GM18507 (cell line): ENCODE measurements at places on chromosomes 5 and 9.

- DNase-seq = no peak
These were observed 24.1 kb downstream of the GOLGA2 start for GRCh38 chr9:128251732-128252100.

DNA sequence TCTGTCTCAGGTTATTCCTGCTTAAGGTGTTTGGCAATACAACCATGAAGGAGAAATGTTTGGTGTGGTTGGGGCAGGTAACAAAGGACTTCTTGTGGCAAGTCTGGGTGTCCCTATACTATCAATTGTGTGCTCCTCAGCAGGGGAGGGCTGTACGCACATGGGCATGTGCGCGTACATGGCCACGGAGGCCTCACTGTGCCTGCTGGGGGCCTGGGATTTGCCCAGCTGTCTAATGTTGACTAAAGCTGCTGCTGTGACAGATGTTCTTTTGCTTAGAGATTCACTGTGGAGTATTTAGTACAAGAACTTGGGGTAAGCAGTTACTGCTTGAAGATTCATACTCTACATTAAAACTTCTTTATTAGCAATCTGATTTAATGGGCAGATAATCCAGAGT, 97.5 kb downstream of the HSPA4 start:
- DNase-seq = no peak

GRCh38 chr5:14783691-14784090, 87.9 kb downstream of the ANKH start:
- DNase-seq = no peak

- no peak for DNase-seq
These were observed 3.9 kb downstream of the VDAC1 start for GRCh38 chr5:134000696-134001453.

DNA sequence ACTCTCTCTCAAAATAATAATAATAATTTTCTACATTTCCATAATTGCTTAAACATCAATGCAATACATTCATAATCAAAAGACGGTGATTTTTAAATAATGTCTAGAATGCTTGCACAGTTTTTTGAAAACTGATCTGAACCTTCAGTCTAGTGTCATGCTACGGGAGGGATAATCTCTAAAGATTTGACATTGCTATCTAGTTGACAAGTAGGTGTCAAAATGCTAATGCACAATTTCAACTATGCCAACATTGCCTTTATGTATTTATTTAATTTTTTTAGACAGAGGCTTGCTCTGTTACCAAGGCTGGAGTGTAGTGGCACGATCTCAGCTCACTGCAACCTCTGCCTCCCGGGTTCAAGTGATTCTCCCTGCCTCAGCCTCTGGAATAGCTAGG, 16.0 kb upstream of the PCAT7 start:
- no peak for DNase-seq

- DNase-seq = no peak
These were observed 105.1 kb downstream of the LMNB1 start for GRCh38 chr5:126881821-126882600.

- no peak for DNase-seq
These were observed 29.2 kb downstream of the NCS1 start for GRCh38 chr9:130201399-130201873.

DNA sequence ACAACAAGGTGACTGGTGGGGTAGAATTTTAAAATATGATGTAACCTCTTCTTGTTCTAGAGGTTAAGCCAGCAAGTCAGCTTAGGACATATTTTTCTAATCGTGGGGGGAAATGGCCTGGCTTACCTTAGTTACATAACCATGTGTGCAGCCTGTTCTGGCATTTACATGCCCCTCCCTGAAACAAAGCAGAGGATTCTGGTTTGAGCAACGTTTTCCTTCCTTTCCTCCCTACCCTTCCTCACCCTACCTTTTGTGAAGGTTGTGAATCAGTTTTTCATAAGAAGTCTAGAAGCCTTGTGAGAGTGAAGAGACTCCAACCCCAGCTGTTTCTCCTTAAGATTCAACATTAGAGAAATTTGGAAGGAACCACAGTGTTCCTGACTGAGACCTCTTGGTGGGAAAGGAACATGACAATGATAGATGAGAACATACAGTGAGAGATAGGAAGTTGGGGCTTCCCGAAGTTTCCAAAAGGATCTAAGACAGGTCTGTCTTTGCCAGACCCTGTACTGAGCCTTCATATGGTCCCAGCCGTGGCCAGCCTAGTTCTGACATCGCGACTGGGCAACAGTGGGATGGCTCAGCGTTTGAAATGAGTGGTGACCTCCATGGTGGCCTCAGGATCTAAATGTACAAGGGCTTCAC, 365.2 kb downstream of the SPATA31D1 start:
- DNase-seq = no peak

GRCh38 chr5:135333732-135334515, 65.1 kb downstream of the MACROH2A1 start:
- no peak for DNase-seq

DNA sequence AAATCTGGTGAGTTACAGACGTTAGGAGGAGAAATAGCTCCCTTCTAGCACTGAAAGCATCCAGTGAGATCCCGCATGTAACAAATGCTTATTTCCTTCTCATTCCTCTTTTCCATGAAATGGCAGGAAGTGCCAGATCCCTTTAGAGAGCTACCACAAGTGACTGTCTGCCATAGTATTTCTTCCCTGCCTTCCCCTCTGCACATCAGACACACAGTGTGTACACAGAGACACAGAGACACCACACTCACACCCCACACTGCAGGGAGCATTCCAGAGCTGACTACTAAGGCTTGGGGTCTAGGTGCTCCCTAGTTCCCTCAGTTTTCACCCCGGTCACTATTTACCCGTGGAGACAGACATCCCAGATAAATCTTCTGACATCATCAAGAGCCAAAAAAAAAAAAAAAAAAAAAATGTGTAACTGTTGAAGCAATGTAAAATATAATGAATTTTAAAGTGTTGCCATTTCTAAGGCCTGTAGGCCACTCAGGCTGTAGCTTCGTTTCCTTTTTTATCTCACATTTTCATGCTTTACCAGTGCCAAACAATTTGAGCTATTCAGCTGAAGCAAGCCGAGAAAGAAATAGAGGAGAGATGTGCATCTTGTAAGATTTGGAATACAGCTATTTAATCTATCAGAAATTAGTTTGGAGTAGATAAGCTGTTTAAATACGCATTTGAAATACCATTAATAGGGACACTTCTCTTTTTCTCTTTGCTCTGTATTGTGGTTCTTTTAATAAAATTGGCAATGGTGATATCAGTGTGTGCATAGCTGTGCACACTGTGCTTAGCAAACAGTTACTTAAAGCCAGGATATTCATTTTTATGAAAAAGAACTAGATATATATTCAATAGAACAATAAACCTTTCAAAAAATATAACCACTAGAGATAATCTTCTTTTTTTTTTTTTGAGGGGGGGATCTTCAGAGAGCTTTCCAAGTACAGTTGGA, 405.5 kb downstream of the PDE4D start:
- no peak for DNase-seq

- no peak for DNase-seq
These were observed 78.3 kb downstream of the MAMDC2 start for GRCh38 chr9:70121818-70122436.

DNA sequence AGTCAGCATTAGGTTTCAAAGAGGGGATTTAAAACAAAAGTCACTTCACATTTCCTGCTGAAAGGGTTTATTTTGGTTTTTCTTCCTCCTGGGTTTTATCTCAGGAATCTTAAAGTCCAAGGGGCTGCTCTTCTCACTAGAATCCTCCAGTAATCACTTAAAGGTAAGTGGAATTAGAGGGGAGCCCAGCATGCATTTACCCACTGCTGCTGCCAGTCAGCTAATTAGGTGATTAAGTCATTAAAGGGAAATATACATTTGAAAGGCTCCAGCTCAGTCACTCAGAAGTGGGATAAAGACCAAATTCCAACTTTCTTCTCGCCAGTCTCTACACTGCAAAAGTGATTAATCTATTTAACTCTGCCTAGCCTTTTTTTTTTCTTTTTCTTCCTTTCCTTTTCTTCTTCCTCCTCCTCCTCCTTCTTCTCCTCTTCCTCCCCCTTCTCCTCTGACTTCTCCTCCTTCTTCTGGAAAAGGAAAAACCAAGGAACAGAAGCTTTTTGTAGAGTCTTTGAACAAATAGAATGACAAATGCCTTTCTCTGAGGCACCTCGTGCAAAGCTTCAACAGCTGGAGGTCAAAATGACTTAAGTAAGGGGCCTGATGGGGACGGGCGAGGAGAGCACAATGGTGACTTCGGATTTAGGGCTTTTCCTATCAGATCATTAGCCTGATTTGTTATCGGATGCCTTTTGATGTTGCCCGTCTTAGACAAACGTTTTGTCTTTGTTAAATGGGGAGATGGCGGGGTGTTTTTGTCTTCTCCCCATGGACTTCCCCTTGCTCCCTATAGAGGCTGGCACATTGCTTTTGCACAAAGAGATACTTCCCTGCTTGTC, 617.6 kb downstream of the IRX1 start:
- no peak for DNase-seq

DNA sequence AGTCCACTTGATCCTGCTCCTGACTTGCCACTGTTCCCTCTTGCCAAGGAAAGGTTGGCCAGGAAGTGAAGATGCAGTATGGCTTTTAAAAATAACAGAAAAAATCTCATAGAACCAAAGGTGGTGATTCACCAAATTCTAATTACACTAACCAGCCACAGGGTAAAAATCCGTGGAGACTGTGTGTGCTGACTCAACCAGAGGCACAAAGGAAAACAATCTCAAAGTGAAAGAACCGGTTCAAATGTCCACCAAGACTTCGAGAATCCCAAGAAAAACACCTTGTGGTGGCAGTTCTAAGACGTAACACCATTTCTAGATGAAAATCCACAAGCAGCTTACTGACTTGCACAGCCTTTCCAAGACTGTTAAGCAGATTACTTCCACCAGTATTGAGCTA, 279.1 kb downstream of the TLE1 start:
- DNase-seq = no peak

DNA sequence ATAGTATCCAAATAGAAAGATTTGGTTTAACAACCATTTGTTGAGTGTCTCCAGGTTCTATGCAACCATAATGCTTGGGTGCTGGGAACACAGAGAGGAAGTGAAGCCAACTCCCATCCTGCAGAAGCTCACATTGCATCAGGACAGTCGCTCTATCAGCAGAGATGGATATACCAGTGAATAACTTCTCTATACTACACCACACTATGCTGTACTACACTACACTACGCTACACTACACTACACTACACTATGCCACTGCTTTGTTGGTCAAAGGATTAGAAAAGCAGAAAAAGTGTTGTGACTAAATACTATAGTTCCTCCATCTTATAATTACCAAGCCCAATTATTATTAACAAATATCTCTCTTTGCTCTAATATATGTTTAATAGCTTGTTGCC, 89.2 kb upstream of the PRRC1 start:
- DNase-seq = no peak

DNA sequence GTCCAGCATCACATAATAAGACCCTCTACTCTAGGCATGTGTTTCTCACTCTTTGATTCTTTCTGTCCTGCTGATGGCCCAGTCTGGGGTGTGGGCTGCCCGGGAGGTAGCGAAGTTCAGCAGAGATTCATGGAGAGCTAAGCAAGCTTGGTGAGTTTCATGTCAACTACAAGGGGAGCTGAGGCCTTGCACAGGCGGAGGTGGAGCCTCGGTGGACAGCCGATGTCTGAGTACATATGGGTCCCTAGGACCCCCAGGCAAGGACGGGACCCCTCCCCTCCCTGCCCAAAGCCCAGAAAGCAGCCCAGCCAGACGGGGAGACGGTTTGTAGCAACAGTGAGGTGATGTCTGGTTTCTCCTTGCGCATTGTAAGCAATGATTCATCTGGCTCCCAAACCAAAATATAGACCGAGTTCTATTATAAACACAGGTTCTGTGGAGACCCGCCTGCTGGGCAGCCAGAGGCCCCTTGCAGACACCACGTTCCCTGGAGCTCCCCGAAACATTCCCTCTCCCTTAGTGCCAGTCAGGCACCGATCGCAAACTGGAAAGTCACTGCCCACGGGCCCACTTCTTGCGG, 45.5 kb downstream of the COL27A1 start:
- DNase-seq = no peak

- no peak for DNase-seq
These were observed 32.7 kb downstream of the GAPT start for GRCh38 chr5:58523956-58524355.

DNA sequence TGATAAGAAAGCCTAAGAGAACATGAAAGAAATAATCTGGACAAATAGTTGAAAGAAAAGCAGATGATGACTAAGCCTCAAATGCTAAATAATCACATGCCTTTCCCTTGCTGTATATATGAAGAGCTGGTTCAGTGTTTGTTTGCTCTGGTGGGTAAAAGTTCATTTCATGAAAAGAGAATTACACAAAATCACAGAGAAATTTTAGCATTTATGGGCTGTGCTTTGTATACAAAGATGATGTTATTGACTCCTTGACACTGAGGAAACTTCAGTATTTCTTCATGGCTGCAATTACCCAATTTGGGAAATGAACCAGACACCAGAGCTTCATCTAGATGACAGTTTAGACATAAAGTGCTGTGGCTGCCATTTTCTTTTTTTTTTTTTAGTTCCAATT, 527.2 kb downstream of the NR2F1-AS1 start:
- no peak for DNase-seq

DNA sequence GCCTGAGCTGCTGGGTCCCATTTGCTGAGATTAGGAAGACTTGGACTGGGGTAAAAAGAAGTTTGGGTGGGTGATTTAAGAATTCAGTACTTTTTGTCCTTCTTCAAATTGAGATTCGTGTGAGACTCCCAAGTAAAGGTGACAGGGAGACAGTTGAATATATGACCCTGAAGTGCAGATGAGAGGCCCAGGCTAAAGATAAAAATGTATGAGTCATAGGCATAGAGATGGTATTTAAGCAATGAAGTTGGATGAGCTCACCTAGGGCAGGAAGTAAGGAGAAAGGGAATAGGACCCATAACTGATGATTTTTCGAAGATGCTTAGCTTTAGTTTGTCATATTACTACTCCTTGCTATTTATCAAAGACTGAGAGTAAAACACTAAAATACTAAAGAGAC, 255.9 kb upstream of the ADRA1B start:
- no peak for DNase-seq

- no peak for DNase-seq
These were observed 484.0 kb downstream of the GADD45G start for GRCh38 chr9:90088856-90089255.

DNA sequence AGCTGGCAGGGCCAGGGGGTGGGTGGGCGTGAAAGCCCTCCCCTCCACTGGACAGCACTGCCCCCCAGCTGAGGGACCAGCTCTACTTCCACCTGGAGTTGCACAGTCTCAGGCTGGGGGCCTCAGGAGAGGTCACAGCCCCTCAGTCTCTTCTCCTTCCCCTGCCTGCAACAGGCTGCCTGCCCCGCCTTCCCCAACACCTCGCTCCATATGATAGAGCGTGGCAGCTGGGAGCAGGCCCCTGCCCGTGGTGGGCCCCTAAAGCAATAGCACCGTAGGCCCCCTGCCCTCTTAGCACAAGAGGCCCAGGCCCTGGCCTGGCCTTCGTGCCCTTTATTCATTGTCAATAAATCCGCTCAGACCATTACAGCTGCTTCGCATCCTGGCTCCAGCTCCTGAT, 3.9 kb downstream of the RELL2 start:
- no peak for DNase-seq

- DNase-seq = no peak
These were observed 67.0 kb upstream of the DPYSL3 start for GRCh38 chr5:147576646-147577535.

GRCh38 chr5:14365831-14366430, 215.7 kb upstream of the OTULINL start:
- DNase-seq = no peak

- DNase-seq = no peak
These were observed 31.5 kb upstream of the ZFAND5 start for GRCh38 chr9:72396247-72397091.
